MG63 (cell line): ENCODE measurements at places on chromosomes 3 and 15. TPM values are rescaled to one million over a fixed set of nuclear protein-coding genes. Genes with fewer than 3 reads are reported as not detected.

The PP2D1 gene
- not detected in 2 replicates for total RNA-seq

The SI gene
- total RNA-seq, result not detected in 2 replicates

The ST8SIA2 gene
- not detected in 2 replicates for total RNA-seq

The CELSR3 gene
- 0.05 and 0.16 TPM in 2 replicates for total RNA-seq

The HTR3E gene
- not detected in 2 replicates for total RNA-seq

The SLC12A1 gene
- not detected in 2 replicates for total RNA-seq

GRCh38 chr3:187565701-187566100 is 104.5 kb downstream of the SST start:
- DNase-seq, result no peak

DNA sequence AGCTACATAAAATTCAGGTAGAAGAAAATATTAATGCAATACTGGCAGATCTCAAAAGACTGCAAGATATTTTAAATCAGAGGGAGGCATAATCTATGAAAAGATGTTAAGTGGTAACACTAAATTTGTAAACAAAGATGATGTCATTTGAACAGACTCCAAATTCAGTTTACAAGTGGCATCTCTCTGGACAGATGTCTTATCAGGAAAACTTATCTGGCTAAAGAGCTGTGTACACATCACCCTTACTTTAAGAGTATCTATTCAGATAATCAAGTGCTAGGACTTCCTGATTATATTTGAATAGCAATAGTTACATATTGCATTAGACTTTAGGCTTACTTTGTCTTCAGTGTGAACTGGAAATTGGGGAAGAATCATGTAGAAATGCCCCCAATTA is 231.5 kb downstream of the WDR72 start:
- no peak for DNase-seq

- no peak for DNase-seq
Observed at GRCh38 chr3:177640319-177640965, 443.2 kb upstream of the TBL1XR1 start.

GRCh38 chr3:72949016-72949415 is 47.6 kb upstream of the PPP4R2 start:
- DNase-seq, result no peak

DNA sequence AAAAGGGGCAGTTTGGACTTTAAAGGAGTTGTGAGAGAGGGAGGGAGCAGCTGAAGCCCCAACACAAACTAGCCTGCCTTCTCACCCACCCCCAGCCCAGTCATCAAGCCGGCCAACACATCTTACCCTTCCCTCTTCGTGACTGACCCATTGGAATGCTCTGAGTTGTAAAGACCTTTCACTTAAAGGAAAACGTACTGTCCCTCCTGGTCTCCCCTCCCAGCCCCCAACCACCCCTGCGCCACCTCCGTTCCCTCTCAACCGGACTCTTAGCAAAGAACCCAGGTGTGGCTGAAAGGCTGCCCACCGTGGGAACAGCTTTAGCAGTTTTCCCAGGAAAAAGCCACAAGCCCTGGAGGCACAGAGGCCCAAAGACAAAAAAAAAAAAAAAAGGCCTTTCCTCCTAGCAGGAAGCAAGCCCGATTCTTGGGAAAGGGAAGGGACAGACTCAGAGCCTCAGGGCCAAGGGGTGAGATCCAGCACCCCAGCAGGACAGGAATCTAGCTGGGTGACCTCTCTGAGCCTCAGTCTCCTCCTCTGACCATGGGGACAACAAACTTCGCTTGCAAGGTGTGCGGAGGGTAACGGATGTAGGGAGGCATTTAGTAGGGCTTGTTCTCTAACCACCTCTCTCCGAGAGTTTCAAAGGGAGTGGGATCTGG is 2.4 kb downstream of the CYP11A1 start:
- no peak for DNase-seq

GRCh38 chr15:50260969-50261496 is 4.5 kb downstream of the HDC start:
- no peak for DNase-seq

DNA sequence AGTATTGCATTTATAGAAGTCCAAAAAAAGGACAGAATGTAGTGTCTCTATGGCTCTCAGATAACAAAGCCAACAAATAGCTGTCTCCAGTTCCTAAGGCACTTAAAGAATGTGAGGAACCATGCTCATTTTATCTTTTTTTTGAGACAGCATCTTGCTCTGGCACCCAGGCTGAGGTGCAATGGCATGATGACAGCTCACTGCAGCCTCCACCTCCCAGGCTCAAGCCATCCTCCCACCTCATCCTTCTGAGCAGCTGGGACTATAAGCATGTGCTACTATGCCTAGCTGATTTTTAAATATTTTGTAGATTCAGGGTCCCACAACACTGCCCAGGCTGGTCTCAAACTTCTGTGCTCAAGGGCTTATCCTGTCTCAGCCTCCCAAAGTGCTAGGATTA is 16.1 kb downstream of the ISY1 start:
- DNase-seq, result no peak

- no peak for DNase-seq
Observed at GRCh38 chr15:57432141-57432741, 55.9 kb downstream of the CGNL1 start.

GRCh38 chr15:71804226-71804625 is 6.1 kb upstream of the NR2E3 start:
- DNase-seq, result no peak

DNA sequence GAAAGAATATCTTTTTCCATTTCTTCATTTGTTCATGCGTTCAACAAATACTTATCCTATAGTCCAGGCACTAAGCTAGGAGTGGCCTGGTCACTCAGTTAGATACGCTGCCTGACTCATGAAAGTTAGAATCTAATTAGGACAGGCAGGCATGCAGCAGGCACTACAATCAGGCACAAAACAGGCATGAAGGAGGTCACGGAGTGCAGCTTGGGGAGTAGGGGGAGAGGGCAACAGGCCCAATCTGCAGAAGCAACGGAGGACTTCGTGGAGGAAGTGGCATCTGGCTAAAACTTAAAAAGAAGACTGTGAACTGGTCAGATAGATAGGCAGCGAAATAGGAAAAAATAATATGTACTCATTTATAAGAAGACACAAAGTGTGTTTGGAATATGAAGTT is 420.9 kb downstream of the MAGI1 start:
- no peak for DNase-seq
